Stimulated activated CD4-positive, alpha-beta T cell treated with anti-CD3 and anti-CD28 coated beads, TNF-alpha, amount 100 ng/mL, for 4 hours (primary cell): ENCODE measurements at places on chromosomes 13 and 19.

- no peak for DNase-seq
These were observed 7.4 kb upstream of the JUNB start for GRCh38 chr19:12783849-12784393.

GRCh38 chr19:55369653-55370304 lies 484 bp downstream of the IL11 start:
- no peak for DNase-seq

- no peak for DNase-seq
These were observed 79.2 kb upstream of the SCEL start for GRCh38 chr13:77456271-77456670.

DNA sequence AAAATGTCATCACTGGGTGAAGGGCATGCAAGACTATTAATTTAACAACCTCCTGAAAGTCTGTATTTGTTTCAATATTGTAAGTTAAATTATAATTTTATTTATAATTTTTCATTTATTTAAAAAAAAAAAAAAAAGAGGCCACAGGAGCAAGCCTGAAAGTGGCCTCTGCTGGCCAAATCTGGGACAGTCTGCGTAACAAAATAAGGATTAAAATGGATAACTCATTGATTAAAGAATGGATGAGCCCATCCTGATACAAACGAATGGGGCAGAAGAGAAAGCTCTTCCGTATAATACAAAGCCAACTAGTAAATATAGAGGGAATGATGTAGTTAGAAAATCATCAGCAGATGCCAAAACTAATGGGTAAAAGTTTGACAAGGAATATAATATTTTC lies 36.2 kb downstream of the SUCLA2 start:
- no peak for DNase-seq
